GM23338 (cell line): ENCODE measurements at places on chromosomes 13 and 19.
A peak's percentile ranks its signal among the peaks of the same experiment; 100 is the strongest.

- DNase-seq = peak; percentile 82
Observed at GRCh38 chr13:19601749-19602725, 31.4 kb upstream of the MPHOSPH8 start.

- no peak for DNase-seq
Observed at GRCh38 chr19:31586282-31586681, 237.0 kb upstream of the TSHZ3 start.

GRCh38 chr19:5832061-5832460 is 7.4 kb downstream of the FUT6 start:
- no peak for DNase-seq

DNA sequence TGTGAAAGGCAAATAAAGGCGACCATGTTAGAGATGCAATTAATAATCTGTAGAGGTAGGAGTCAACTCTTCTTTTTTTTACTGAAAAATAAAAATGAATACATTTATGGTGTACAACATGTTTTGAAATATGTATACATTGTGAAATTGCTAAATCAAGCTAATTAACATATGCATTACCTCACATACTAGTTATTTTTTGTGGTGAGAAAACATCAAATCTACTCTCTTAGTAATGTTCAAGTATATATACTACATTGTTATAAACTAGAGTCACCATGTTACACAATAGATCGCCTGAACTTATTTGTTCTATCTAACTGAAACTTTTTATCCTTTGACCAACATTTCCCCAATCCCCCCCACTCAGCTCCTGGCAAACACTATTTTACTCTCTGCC is 143.2 kb downstream of the POU4F1 start:
- no peak for DNase-seq

DNA sequence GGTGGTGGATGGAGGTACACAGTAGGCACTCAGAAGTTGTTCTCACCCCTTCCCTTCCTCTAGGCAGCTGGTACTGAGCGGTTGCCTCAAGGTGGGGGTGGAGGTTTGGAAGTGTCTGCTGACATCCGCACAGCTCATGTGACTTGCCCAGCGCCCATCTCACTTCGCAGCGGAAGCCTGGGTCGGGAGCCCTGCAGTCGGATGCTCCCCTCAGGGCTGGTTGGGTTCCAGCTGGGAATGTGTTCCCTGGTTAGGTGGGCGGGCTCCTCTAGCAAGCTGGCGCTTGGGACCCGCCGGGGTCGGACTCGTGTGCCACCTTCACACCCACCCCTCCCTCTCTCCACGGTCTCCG is 10.2 kb downstream of the PPP1R37 start:
- DNase-seq = no peak

- DNase-seq = no peak
Observed at GRCh38 chr13:51246025-51246417, 23.8 kb downstream of the FAM124A start.

- no peak for DNase-seq
Observed at GRCh38 chr13:107964395-107964794, 250.9 kb downstream of the LIG4 start.
